CD4-positive, alpha-beta T cell treated with Interleukin-4 for 4 hours (primary cell): ENCODE measurements at places on chromosomes 2 and 18.

DNA sequence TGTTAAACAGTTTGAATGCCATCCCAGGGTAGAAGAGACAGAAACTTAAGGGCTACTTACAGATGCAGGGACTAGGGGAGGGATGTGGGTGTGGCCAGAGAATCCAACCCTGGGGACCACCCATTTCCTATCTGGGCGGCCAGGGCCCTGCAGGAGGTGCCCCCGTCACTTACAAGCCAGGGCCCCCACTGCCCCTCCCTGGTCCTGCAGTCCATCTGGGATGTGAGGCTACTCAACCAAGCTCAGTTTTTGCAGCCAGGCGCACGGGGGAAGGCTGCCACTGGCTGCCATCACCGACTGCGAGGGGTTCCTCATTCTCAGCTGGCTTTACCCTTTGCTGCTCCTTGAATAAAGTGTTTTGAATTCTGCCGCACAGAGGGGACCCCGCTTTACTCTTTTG, 42.1 kb downstream of the RRM2 start:
- DNase-seq = no peak

- DNase-seq = no peak
Observed at GRCh38 chr2:130827502-130828251, 9.0 kb upstream of the ARHGEF4 start.

- no peak for DNase-seq
Observed at GRCh38 chr2:161424891-161425727, 9.0 kb downstream of the TBR1 start.

GRCh38 chr2:69185807-69186206, 172.8 kb downstream of the ANTXR1 start:
- DNase-seq = no peak

GRCh38 chr2:10048501-10049171, 5.3 kb downstream of the KLF11 start:
- DNase-seq = peak; percentile 58

- DNase-seq = no peak
Observed at GRCh38 chr2:108346827-108347226, 30.9 kb upstream of the SULT1C4 start.

DNA sequence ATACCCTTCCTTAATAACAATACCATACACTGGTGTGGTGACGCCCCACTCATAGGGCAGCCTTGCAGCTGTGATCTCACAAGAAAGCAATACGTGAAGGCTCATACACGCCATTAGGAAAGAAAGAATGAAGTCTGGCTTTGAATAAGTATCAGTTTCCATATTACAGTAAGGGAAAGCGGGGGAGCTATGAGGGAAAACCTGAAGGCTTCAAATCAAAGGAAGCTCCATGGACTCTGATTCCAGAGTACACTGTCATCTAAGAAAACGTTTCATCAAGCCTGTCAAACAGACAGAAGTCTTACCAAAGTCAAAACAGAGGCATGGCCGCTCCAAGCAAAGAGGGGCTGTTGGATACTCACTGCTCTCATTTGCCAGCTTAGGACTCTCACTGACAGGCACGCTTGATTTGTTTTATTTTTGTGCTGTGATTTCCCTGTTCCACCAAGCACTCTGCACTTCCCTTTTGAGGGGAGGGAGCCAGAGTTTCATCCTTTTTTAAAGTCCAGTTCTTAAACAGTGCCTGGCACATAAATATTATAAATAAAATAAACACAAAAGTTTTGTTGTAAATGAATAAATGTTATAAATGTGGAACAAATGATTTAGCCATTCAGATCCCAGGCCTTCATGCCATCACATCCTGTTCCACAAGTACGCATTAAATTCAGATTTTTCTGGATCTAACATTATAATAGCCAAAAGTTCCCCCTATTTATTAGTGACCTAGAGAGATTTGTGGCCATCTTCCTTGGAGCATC, 221.2 kb downstream of the PIEZO2 start:
- DNase-seq = no peak

DNA sequence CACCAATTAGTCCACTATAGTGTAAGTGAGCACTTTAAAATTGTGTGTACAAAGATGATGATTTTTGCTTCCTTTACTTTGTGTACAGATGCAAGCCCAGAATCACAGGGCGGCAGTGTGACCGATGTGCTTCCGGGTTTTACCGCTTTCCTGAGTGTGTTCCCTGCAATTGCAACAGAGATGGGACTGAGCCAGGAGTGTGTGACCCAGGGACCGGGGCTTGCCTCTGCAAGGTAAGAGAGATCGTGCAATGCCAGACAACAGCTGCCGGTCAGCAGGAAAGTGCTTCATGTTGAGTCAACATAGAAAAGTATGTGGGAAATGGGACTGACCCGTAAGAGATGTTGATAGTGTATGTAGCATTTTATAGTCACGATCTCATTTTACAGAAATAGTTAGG, 156.8 kb upstream of the TTC39C start:
- DNase-seq = no peak

- DNase-seq = no peak
Observed at GRCh38 chr2:112916145-112916571, 5.2 kb downstream of the IL37 start.

GRCh38 chr18:79522451-79523205, 126.9 kb downstream of the NFATC1 start:
- DNase-seq = peak; percentile 50

DNA sequence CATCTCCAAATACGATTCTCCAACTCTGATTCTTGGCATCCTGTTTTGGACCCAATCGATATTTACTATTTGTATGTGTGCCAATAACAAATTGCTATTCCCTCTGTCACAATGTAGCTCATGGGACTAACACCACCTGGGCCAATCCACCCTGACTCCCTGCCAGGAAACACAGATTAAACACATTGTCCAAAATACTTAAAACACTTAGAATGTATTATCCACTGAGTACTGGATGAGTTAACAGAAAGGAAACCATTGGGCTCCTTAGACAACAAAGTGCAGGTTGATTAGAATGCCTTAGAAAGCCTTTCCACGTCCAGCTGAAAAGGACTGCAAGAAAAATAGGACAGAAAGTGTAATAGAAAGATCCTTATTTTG, 79.4 kb upstream of the ARHGAP28 start:
- DNase-seq = no peak

DNA sequence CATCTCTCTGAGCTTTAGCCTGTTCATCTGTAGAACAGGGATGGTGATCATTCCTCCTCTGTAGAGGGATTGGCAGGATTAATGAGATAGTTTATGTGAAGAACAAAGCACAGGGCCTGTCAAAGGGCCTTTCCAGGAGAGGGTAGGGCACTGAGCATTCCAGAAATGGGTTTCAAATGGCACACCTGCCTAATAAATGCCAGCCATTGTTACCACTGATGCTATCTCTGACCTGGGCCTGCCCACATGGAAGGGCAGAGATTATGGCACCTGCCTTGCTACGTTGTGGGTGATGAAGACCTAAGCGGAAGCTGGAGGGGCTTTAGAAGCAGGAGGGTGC, 31.0 kb upstream of the GMPPA start:
- no peak for DNase-seq

DNA sequence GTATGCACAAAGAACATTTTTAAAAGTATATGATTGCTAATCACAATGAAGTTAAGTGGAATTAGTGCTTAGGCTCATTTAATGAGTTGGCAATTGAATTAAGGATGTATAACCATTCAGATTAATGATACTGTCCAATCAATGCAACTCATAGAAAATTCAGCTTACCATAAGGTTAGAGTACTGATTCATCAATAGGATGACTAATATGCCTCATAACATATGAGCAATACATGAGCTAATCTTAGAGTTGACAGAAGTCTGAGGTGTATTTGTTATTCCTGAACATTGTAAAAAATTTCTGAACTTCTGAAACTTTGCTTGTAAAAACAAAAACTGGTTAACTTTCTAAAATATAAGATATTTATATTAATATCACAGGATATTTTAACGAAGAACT, 118.3 kb upstream of the NETO1 start:
- DNase-seq = no peak

- no peak for DNase-seq
Observed at GRCh38 chr2:222780051-222780450, 80.8 kb upstream of the ACSL3 start.

DNA sequence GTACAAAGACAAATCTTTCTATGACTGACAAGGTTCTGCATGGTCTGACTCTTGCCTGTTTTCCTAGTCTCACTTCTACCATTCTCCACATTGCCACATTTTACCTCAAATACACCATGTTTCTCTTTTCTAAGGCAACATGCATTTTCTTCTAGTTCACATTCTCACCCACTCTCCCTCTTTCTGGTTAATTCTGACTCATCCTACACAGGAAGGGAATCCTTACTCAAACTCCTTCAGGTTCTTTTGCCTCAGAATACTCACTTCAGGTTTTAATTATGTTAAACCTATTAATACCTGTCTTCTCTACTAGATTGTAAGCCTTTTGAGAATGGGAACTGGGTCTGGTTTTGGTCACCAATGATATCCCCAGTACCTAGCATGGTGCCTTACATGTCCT, 47.2 kb downstream of the MAP2 start:
- DNase-seq = no peak

DNA sequence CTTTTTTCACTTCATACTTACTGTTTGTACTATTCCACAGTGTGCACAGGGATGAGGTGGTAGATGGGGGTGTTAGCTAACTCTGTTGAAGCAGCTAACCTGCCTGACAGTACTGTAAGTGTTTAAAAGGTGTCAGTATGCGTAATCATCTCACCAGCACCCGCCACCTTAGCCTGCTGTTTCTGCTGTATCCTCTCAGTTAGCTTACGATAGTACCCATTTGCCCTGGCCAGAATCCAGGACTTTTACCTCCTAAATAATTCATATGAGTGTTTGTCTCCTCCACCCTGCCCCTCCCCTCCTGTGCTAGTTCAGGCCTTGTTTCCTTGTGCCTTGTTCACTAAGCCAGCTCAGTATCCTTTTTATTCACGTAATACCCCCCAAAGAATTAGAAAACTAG, 34.2 kb downstream of the TRAPPC12 start:
- DNase-seq = no peak

- DNase-seq = no peak
Observed at GRCh38 chr2:238688193-238689153, 159.4 kb upstream of the TWIST2 start.

- DNase-seq = no peak
Observed at GRCh38 chr2:120620025-120620793, 115.5 kb upstream of the GLI2 start.

DNA sequence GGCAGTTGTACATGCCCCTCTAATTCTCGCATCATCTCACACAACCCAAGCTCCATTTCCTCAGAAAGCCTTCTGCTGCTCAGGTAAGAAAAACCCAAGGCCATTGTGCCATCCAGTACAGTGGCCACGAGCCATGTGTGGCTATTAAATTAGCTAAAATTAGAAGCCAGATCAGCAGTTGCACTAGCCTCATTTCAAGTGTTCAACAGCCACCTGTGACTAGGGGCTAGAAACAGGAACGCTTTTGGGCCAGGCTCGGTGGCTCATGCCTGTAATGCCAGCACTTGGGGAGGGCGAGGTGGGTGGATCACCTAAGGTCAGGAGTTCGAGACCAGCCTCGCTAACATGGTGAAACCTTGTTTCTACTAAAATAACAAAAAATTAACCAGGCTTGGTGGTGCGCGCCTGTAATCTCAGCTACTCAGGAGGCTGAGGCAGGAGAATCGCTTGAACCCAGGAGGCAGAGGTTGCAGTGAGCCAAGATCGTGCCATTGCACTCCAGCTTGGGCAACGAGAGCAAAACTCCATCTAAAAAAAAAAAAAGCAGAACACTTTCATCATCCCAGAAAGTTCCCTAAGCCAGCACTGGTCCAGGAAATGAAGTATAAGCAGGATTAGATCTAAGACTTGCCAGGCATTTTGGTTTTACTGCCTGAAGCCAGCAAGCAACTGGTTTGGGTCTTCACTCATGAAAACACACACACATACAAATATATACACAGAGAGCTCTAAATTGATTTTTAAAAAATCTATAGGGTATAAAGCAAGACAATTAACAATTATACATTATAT, 35.7 kb downstream of the ATP8B1 start:
- DNase-seq = no peak
